Tongue (tissue), 3 donors: ENCODE measurements at places on chromosomes 3 and 15. TPM values are rescaled to one million over a fixed set of nuclear protein-coding genes. Genes with fewer than 3 reads are reported as not detected.
A peak's percentile ranks its signal among the peaks of the same experiment; 100 is the strongest.

GRCh38 chr15:39228889-39229288 lies 352.0 kb upstream of the THBS1 start:
- no peak for DNase-seq

- no peak for DNase-seq
Measured at GRCh38 chr3:149247929-149248691, 26.5 kb upstream of the CP start.

DNA sequence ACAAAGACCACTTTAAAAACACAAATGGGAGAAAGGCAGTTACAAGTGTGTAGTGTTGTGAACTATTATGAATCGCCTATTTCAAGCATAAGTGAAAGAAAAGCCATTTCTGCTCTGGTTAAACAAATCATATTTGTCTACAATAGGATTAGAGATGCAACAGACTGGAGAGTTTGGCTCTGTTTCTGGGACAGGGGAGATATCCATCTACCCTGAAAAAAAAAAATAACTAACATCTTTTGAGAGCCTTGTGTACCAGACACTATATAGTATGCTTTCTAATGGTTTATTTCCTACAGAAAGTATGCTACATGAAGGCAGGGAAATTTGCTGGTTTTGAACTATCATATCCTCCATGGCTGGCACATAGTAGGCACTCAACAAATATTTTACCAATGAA lies 106.7 kb upstream of the FHIT start:
- DNase-seq: peak; percentile 9

DNA sequence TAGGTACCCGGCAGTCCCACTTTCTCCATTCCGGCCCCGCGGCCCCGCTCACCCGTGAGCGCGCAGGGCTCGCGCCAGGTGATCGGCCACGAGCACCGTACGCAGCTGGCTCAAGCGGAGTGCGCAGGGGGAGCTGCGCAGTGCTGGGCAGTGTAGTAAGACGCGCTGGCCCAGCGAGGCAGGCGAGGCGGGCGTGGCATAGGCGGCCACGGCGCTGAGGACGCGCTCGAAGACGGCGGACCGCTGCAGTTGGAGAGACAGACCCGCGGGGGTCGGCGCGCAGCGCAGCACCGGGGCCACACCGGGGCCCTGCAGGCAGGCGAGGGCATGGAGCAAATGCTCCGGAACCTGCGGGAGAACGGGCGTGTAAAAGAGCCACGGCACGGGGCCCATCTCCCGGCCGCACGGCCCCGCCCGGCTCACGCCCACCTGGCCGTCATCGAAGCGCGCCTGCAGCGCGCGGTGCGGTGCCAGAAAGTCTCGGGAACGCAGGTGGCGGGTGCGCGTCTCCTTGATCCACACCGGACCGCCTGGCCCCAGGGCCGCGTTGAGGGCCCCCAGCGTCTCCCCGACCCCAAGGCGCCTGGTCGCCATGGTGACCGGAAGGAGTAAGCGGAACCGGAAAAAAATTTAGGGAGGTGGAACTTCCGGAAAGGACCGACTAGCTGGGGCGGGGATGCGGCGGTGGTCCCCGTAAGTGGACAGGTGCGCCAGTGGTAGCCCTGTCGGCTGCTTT lies at the start of gene DALRD3:
Gene DALRD3, minus strand, starts transcription at position 610 of the 736 bp plus-strand sequence. Its CDS starts 16 bp downstream, at position 594.
- peak; percentile 82 for DNase-seq

- DNase-seq: no peak
Measured at GRCh38 chr3:133992381-133992780, 37.3 kb downstream of the SLCO2A1 start.

- DNase-seq: no peak
Measured at GRCh38 chr3:98109807-98110549, 20.5 kb upstream of the OR5H1 start.

GRCh38 chr3:139109271-139109670 lies 64.6 kb upstream of the PRR23C start:
- DNase-seq: no peak

DNA sequence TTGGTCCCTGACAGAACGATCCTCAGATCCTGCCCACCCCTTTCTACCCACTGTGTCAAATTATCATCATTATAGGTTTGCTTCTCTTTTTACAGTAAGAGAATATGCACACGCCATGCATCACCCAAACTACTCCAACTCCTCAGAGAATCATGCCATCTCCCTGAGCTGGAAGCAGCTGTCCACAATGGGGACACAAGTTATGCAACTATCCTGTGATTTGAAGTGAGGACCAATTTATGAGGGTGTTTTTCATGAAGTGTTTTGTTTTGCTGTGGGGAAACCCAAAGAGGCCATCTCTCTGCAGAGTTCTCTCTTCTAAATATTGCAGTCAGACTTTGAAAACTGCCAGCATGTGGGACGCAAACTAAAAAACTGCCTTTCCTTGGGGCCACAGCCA lies 35.8 kb upstream of the TNFSF10 start:
- DNase-seq: no peak

DNA sequence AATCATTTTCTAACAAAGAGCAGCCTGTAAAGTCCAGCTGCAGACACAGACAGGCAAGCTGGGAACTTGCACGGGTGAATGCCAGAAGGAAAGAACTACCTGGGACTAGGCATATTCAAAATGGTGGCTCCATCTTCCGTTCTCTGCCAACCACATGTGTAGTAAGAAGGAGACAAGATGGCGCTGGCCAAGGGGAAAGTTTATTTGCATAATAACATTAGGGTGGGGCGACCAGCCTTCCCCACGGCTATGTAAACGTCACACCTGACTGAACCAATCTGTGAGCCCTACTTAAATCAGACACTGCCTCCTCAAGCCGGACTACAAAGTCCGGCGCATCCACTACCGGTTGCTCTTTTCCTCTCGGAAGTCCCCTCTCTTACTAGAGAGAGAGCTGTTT lies 130.8 kb downstream of the SNRK start:
- DNase-seq: no peak

DNA sequence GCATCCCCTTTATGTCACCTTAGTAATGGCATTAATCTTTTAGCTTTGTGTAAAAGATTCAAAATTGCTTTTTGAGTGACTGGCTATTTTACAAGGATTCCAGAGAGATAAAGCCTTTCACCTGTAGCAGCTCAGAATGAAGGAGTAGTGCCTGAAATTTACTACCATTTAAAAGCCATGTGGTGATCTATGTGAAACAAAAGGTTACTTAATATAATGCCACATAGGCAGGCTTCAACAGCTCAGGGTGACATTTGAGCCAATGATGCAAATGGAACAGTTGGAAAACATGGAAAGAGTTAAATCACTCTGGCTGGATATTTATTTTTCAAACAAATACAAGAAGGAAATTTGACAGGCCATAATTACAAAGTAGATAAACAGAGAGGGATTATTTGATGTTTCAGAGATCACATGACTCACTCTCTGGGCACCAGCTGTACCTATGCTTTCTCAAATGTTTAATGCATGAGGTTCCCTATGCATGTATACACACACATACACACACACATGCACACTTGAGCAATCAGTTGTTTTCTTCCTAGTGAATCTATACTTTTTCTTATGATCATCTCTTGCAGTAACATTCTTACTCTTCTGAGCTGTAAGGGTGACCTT lies 171.5 kb downstream of the ZMAT3 start:
- DNase-seq: no peak

GRCh38 chr3:143433787-143434378 lies 314.3 kb downstream of the CHST2 start:
- no peak for DNase-seq

GRCh38 chr3:184472723-184473428 lies 88.7 kb upstream of the EPHB3 start:
- DNase-seq: peak; percentile 39

GRCh38 chr15:89119489-89120478 lies 31.5 kb downstream of the ABHD2 start:
- peak; percentile 68 for DNase-seq

DNA sequence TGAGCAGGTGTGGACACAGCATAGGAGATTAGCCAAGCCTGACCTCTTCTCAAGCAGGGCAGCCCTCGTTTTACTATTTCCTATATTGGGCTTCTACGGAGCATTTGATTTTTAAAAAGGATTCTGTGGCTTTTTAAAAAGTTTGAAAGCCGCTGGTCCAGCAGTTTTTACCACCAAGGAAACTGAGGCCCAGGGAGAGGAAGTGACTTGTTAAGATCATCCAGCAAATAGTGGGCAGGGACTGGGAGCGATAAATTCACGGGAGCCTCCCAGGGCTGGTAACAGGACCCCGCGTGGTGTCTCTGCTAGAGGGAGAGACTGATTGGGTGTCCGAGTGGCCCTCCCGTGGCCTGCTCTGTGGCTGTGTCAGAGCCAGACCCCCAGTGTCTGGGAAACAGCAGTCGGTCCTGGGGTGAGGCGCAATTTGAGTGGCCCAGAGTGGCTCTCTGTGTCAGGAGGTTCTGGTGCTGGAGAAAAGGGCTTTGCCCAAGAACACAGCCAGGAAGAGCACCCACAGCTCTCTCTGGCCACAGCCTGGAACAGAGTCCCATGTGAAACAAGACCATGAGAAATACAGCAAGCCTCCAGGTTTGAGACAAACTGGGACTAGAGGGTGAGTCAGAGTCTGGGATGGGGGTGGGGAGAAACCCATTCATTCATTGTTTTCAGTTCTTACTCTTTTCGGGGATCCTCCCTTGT lies 4.2 kb downstream of the FURIN start:
- DNase-seq: peak; percentile 30

DNA sequence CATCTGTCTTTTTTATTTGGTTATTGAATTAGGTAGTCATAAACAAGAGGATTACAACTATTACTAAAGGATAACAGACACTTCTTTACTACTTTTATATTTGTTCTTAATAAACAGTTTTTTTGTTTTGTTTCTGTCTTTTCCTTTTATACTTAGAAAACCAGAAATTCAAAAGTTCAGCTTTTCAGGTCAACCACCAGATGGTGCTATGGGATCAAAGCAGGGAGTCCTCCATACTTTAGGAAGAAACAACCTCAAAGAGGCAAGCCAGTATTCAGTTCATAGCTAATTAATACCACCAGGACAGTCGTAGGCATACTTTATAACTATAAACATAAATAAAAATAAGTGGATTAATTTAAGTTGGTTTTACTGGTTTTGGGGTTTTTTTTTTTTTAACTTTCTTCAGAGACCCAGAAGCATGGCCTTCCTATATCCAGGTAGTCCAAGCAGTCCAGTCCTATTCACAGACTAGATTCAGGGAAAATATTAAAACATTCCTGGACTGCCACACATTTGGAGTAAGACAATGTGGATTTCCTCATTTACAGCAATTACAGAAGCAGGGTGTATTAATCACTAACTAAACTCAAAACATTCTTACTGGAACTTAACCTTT lies 16.0 kb upstream of the EID1 start:
- DNase-seq: peak; percentile 85

- DNase-seq: no peak
Measured at GRCh38 chr15:90344662-90345061, 7.4 kb upstream of the ZNF774 start.

GRCh38 chr15:68641376-68641775 lies 62.6 kb downstream of the CORO2B start:
- no peak for DNase-seq

DNA sequence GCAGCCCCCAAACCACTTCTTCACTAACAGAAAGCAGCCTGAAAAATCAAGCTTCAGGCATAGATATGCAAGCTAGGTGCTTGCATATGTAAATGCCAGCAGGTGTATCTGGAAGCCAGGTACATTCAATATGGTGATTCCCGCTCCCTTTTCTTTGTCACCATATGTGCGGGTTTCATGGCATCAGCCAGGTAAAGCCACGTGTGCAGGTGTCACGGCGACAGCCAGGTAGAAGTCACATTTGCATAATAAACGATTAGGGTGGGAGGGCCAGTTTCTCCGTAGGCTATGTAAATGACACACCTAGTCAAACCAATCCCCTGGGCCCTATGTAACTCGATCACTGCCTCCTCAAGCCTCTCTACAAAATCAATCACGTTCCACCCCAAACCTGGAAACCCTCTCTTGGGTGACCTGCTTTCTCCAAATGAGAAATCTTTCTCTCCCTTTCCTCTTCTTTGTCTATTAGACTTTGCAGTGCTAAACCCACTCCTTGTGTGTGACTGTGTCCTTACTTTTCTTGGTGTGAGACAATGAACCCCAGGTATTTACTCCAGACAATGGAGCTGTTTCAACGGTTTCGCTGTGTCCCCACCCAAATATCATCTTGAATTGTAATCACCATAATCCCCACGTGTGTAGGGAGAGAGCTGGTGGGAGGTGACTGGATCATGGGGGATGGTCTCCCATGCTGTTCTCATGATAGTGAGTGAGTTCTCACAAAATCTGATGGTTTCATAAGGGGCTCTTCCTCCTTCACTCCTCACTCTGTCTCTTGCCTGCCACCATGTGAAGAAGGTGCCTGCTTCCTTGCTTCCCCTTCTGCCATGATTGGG lies 44.6 kb downstream of the ONECUT1 start:
- no peak for DNase-seq

DNA sequence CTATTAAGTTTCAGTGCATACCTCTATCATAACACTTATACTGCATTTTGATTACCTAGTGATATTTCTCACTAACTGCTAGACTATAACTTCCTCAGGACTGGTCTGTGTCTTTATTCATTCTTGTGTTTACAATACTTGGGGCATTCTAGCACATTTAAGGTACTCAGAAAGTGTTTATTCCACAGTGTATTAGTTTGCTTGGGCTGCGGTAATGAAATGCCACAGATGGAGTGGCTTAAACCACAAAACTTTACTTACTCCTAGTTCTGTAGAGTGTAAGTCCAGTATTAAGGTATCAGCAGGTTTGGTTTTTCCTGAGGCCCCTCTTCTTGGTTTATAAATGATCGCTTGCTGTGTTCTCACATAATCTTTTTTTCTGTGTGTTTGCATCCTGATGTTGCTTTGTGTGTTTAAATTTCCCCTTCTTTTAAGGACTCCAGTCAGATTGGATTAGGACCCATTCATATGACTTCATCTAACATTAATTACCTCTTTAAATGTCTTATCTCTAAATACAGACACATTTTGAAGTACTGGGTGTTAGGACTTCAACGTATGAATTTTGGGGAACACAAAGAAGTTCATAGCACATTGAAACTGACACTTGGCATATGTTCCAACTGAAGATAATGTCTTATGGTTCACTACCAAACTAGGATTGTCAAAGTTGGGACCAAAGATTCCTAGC lies 23.9 kb downstream of the RNF111 start:
- DNase-seq: no peak

DNA sequence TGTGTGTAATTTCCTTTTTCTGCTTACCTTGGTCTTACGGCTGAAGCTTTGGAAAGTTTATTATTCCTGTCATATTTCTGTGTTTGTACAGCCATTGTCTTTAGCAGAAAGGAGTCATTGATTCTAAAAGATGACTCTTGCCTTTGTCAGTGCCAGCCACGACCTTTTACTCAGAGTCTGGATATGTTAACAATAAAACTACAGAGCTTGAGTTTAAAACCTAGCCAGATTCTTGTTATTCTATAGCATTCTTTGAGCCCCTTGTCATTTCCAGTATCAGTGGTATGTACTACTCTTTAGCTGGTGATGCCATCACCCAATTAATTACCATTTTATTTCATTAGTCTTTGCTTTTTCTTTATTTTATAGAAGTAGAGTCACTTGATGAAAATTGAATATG lies 142.4 kb downstream of the TCF12 start:
- DNase-seq: no peak

- peak; percentile 5 for DNase-seq
Measured at GRCh38 chr15:80317389-80318182, 65.6 kb upstream of the CTXND1 start.

TIMP4 gene
- total RNA-seq: 1.1 TPM

RARB gene
- total RNA-seq: 14.4 TPM

ARHGEF26 gene
- 18.4 TPM for total RNA-seq

OCA2 gene
- 4.9 TPM for total RNA-seq

PIGBOS1 gene
- 8.6 TPM for total RNA-seq

GALNT15 gene
- total RNA-seq: 5.5 TPM

NPAP1 gene
- total RNA-seq: not detected
